ENCODE measurements at places on chromosomes 11 and 22.

- DNase-seq, result no peak
Measured at GRCh38 chr11:1810761-1811160, 24.0 kb upstream of the SYT8 start.

GRCh38 chr11:116976941-116977570 is 121.2 kb downstream of the SIK3 start:
- DNase-seq, result no peak

- DNase-seq, result no peak
Measured at GRCh38 chr11:10855295-10855694, 2.6 kb downstream of the ZBED5 start.

DNA sequence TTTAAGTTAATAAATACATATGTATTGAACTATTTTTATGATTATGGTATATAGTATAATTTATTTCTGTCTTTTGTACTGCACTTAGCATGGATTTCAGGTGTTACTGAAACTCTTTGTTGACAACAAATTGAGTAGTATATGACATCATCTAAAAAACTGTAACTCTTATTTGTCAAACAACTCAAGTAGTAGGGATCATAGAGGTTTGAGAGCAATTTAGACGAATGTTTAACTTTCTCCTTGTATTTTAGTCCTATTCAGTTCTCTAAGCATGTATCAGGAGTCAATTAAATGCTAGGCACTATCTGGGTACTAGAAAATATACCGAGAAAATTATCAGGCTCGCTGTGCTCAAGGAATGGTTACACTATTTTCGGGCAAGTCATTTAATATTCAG is 595.2 kb downstream of the METTL15 start:
- DNase-seq, result no peak
